ENCODE measurements at places on chromosomes 16 and 17.

GRCh38 chr17:6356562-6356961, 78.4 kb downstream of the AIPL1 start:
- no peak for DNase-seq

- DNase-seq: peak; percentile 43
These were observed 3.3 kb downstream of the COL1A1 start for GRCh38 chr17:50198026-50198669.

- DNase-seq: no peak
These were observed 31.1 kb downstream of the RBFOX1 start for GRCh38 chr16:7363422-7364417.

DNA sequence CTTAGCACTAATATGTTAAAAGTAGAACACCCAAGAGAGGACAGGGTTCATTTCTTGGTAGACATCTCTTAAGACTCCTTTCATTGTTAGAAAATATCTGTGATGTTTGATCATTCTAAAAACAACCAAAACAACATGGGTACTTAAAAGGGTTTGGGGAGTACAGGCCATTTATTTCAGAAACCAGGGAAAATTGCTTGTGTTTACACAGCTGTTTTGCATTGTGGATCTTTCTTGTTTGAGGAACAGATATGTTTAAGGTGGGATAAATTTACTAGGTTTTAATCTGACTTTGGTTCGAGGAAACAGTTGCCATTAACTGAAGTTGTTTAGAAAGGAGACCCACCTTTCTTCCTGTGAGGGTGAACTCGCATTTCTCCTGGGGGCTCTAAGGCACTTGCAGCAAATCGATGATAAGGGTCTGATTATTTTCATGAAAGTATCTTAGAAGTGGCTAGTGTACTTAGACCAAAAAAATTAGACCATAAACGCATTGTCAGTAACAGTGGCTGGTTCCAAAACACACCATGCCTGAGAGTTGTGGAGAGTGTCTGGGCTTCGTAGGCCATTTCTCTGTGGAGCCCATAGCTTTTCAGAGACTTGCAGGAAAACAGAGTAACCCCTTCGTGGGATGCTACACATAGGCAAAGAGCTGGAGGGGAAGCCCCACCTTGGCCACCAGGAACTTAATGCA, 17.6 kb downstream of the CLUAP1 start:
- no peak for DNase-seq

DNA sequence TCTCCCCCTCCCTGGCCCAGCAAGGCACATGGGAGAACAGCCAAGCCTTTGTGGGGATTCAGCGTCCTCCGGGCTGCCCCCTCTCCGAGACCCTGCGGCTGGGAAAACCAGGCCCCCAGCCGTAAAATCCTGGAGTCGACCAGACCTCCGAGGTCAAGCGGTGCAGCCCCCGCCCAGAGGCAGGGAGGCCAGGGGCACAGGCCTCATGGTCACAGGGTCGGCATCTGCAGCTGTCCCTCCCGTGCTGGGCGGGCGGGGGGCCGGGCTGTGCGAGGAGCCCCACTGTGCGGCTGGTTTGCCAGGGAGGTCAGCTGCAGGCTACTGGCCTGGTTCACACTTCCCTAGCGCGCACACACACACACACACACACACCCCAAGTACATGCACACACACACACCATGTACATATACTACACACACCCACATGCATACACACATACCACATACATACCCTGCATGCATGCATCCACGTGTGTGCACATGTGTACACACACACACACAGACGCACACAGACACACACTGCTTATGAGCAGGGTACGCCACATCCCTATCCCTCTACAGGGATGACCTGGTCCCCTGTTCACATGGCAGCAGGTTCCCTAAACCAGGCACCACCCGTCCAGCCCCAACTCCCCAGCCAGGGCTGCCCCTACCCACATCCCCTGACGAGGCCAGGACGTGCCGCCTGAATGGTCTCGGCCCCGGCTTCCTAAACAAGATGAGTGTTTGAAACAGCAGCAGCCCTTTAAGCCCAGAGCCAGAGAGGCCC, 108.9 kb upstream of the CIBAR2 start:
- DNase-seq: no peak

DNA sequence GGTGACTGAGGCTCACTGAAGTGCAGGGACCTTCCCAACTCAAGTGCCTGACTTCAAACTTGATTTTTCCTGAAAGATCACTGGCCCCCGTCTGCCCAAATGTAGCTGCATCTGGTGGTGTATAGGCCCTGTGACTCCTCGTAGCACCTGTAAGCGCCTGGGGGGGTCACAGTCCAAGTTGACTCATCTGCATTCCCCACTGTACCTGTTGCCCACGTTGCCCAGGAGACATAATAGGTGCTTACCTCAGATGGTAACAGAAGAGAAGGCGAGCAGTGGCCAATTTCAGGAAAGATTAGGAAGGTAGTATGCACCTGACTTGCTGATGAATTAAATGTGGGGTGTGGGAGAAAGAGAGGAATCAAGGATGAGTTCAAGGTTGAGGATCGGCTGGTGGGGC, 44.1 kb upstream of the EMP2 start:
- no peak for DNase-seq

DNA sequence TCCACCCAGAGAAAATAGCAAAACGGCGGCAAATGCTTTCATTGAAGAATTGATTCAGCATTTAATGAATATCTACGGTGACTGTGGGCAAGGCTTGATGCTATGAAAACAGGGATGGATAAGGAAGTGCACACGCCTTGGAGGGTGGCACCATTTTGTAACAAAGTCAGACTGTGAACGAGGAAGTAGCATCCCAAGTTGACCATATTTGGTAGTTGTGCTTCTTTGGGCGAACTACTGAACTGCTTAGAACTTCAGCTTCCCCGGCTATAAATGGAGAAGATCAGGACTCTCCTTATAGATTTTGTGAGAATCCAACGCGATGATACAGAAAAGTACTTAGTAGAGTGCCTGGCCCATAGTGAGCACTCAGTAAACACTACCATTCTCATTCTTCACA, 303.2 kb downstream of the MAF start:
- no peak for DNase-seq

DNA sequence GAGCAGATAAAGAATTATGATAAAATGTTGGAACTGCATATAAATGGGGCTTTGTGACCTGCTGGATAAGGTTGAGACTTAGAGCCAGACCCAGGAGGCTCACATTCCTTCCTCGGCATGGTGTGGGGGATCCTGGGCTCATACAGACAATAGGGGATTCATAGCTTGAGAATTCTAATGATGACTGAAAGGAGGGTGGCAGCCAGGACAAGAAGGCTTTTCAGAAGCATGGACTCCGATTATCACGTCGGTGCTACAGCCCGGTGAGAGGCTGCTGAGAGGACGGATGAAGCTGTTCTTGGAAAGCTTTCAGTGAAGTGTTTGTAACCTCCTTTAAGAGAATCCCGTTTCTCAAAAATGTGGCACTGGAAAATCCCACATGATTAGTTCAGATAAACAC, 167.2 kb downstream of the ANKFN1 start:
- DNase-seq: no peak

- DNase-seq: no peak
These were observed 96.5 kb upstream of the CRHR1 start for GRCh38 chr17:45687594-45687993.

DNA sequence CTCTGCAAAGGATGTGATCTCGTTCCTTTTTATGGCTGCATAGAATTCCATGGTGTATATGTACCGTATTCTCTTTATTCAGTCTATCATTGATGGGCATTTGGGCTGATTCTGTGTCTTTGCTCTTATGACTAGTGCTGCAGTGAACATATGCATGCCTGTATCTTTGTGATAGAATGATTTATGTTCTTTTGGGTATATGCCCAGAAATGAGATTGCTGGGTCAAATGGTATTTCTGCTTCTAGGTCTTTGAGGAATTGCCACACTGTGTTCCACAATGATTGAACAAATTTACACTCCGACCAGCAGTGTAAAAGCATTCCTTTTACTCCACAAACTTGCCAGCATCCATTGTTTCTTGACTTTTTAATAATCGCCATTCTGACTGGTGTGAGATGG, 60.2 kb upstream of the ADORA2B start:
- DNase-seq: no peak

DNA sequence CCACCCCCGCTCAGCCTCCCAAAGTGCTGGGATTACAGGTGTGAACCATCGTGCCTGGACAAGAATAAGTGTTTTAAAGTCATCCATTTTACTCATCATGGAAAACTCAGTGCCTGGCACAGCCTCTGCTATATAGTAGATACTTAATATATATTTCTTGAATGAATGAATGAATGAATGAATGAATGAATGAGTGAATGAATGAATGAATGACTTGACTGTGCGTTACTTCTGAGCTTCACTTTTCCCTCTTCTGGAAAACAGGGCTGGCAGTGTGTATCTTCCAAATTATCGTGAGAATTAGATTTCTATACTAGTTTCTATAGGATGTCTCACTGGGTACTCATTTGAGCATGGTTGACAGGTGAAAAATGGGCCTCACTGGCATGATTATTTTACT, 307.3 kb upstream of the ERCC4 start:
- DNase-seq: no peak

DNA sequence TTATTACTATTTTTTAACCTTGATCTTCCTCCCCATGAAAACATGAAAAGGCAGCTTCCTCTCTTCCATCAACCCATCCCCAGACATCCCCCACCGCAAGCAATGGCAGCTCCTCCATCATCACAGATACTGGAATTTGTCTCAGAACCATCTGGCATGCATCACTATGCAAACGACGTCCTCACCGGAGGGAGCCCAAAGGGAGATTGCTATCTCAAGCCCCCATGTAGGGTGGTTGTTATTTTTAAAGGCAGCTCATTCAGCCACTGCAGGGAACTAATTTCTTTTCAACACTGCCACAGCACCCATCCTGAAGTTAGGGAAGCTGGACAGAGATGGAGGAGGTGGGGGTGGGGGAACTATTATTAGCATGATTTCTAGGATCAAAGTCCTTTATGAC, 222.5 kb downstream of the FOXL1 start:
- no peak for DNase-seq

DNA sequence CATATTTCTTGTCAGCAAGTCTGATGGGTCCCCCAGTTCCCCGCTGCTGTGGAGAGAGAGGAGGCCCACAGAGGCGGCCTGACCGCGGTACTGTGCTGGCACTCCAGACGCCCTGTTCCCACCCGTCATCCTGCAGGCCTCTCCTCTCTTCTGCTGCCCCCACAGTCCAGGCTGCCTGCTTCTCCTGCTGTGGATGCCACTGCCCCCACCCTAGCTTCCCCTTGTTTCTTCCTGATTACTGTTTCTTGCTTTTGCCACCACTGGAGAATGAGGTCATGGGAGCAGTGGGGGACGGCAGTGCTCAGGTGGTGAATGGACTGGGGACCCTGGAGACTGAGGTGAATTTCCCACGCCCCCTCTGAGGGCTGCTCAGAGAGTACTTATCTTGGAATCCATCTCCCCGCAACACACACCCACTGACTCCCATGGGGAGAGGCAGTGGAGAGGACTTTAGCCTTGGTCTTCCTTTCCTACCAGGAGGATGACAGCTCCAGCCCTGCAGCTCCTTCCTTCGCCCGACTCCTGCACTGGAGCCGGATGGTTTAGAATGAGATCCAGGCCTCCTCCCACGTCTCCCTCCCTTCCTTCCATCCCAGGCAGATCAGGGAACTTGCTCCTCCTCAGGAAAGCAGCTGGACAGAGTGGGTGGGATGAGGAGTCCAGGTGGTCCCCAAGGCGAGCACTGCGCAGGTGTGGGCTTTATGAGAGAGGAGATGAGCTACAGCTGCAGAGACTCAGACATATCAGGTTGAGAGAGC, 60.4 kb downstream of the PLXDC1 start:
- DNase-seq: no peak

DNA sequence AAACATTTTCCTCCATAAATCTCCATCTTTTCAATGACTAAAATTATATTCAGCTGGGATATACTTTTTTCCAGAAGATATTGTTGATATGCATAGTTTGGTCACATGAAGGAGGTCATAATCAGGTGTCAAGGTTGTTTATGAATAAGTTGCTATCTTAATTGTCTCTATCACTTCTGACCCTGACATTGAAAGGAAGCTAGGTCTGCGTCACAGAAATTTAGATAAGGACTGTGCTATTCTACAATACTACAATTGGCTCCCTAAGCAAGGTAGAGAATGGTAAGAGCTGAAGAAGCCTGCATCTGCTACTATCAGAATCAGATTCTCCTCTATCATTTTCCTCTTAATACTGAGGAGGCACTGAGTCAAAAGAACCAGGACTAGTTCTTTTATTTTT, 67.5 kb downstream of the CACNG1 start:
- DNase-seq: no peak

- DNase-seq: no peak
These were observed 9.0 kb upstream of the CSNK1D start for GRCh38 chr17:82282239-82283207.

DNA sequence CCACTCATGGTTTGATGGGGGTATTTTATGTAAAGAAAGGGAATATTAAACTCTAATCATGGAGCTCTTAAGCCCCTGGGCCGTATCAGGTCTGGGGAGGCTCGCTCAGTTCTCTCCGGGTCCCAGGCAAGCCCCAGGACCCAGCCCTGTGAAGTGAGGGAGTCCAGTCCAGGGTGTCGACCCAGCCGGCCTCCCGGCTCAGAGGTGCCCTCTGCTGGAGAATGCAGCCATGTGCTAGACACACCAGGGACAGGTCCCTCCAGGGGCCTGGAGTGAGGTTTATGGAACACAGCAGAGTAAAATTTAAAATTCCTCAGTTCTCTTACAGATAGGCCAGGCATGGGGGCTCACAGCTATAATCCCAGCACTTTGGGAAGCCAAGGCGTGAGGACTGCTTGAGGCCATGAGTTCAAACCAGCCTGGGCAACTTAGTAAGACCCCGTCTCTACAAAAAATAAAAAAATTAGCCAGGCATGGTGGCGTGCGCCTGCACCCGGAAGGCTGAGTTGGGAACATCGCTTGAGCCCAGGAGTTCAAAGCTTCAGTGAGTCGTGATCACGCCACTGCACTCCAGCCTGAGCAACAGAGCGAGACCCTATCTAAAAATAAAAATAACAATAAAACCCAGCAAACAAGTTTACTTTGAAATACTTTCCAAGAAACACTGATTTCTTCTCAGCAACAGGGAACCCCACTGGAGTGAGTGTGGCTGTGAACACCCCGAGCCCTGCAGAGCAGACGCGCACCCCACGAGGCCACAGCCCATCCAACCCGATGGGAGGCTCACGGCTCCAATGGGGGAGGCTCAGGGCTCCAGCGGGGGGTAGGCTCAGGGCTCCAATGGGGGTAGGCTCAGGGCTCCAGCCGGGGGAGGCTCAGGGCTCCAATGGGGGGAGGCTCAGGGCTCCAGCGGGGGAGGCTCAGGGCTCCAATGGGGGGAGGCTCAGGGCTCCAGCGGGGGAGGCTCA, 72.2 kb downstream of the ZNF778 start:
- peak; percentile 67 for DNase-seq
